ENCODE measurements at places on chromosomes 11 and 22.

GRCh38 chr11:122242731-122243130 is 126.7 kb upstream of the BLID start:
- DNase-seq, result no peak

DNA sequence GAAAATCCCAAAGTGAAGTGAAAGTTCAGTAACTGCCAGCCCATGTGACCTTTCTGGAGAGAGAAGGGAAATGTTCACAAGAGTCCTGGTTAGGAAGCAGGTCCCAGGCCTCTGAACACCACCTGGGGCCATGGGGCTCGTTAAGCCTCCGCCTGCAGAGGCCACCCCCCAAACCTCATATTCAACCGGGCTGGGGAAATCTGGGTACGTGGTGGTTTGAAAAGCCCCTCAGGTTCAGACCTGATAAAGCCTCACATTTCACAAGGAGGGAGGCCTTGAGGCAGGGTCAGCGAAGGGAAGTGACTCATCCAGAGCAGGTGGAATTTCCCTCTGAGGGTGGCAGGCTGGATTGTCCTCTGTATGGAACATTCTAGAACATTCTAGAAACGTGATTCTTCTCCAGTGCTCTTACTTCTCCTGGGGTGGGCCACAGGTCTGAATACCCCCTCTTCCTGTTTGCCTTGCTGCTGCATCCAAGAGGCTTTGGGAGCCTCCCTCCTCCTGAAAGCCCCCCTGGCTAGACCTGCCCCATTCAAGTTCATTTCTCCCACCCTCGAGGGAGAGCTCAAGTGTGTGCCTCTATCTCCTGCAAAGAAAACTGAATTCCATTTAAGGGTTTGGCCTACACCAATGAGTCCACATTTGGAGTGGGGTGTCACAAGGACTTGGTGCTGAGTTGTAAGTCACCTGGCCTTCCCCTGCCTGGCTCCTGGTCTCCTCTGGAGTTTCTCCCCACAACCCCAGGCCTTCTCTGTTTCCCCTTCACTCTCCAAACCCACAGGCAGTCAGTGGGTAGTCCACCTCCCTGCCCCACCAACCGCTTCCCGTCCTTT is 6.3 kb downstream of the FXYD2 start:
- DNase-seq, result no peak

- no peak for DNase-seq
Measured at GRCh38 chr11:72626414-72626936, 47.7 kb downstream of the PDE2A start.

DNA sequence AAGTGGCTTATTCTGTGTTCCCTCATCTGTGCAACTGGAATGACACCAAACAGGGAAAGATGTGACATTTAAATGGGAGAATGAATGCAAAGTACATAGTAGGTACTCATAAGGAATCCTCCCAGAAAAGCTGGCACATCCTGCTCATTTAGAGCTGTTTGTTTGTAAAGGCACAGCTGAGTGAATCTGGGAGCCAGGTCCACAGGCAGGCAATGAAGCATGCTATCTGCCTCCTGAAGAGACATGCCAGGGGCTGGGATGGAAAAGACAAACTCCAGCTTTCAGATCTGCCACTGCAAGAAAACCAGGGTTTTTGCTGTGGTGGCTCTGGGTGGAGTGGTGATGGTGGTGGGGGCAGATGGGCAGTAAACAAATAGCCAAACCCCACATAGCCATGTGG is 150.1 kb downstream of the TENM4 start:
- no peak for DNase-seq

GRCh38 chr11:114145166-114145775 is 85.8 kb downstream of the ZBTB16 start:
- no peak for DNase-seq

GRCh38 chr11:70854901-70855556 is 397.3 kb downstream of the SHANK2 start:
- DNase-seq, result peak; percentile 80

DNA sequence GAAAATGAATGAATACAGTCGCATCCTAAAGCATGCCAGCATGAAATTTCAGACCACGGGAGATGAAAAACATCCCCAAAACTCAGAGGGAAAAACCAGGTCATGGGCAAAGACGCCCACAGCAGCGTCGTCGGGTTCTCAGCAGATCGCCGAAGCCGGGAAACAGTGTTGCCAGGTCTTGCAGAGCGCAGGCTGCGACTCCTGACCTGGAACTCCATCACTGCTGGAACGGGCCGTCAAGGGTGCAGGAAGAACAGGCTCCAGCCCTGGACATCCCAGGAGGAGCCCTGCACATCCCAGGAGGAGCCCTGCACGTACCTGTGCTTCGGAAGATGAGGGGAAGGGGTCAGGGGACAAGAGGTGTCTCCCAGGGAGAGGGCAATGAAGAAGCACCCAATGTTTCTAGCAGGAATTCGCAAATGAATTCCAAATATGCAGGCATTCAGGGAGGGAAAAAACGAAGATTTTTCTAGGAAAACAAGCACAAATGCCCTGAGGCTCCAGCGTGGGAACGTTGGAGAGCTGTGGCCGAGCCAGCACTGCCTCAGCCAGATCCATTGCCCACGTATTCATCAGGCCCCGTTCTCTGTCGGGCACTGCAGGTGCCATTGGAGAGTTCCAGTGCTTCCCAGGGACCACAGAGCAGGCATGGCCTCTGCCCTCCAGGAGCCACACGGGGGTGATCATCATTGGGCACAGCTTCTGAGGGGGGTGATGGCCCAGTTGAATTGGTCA is 1110.4 kb downstream of the BRD1 start:
- no peak for DNase-seq

DNA sequence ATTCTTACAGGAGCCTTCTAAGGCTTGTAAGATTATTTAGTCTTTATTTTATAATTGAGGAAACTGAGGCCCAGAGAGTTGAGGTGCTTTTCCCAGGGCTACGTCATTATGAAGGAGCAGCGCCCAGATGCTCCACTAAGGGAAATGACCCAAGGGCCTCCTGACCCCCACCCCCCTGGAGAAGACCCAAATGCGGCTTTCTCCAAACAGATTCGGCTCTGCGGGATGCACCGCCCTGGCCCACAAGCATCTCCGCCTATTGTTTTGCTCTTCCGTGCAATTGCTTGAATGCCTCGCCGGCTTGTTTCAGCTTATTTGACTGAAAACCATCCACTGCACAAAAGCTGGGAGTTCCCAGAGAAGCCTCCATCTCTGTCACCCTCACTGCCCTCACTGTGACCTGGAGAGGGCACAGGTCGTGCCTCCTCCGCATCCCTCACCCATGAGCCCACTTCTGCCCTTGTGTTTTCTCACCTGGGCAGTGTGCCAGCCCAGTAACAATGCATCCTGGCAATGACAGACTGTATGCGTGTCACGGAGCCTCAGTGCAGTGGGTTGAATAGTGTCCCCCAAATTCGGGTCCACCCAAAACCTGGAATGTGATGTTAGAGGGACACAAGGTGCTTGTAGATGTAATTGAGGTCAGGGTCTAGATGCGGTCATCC is 790.2 kb downstream of the TBC1D22A start:
- no peak for DNase-seq

DNA sequence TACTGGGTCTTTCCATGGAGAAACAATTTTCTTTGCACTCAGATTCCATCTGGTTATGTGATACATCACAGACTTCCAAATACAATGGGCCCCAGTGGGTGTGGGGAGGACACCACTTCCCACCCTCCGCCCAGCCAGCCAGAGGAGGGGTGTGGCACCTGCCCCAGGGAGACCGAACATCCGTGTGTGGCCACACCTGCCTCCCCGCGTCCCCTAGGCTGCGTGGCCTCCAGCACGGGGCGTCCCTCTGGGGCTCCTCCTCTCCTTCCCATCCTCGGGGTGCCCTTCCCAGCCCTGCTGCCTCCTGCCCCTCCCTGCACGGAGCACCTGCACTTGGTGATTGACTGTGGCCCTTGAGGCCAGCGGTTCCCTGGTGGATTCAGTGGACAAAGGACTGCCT is 49.1 kb downstream of the CERK start:
- DNase-seq, result no peak

DNA sequence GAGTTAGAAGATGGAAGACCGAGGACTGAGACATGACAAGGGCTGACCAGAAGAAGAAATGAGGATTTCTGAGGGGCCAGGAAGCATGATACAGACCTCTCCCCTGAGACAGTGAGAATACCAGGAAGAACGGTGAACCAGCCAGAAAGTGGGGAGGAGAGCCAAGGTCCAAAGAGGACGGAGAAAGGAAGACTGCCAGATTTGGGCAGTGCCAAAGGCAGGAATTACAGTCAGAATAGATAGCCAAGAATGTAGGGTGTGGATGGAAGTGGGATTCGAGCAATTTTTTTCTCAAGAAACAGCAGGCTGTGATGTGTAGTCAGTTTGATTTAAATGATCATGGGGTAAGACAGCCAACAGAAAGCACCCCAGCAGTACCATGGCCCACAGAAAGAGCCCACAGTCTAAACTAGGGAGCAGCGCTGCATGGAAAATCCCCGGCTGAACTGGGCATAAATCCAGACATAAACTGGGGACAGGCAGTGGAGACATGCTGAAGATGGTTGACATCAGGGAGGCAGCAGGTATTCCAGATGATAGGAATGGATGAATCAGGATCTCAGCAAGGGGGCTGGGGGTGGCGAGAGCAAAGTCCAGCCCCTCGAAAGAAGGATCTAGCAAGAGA is 67.3 kb upstream of the BARX2 start:
- no peak for DNase-seq

Data from NCI-H2029 treated with DMSO at 0.1 percent for 48 hours (cell line).